Right renal cortex interstitium (tissue), 3 donors: ENCODE measurements at places on chromosomes 16 and 17. TPM values are rescaled to one million over a fixed set of nuclear protein-coding genes. Genes with fewer than 3 reads are reported as not detected.
A peak's percentile ranks its signal among the peaks of the same experiment; 100 is the strongest.

The PIMREG gene
- polyA plus RNA-seq, result 20.2 TPM

The HEATR3 gene
- polyA plus RNA-seq, result 19.4 TPM

DNA sequence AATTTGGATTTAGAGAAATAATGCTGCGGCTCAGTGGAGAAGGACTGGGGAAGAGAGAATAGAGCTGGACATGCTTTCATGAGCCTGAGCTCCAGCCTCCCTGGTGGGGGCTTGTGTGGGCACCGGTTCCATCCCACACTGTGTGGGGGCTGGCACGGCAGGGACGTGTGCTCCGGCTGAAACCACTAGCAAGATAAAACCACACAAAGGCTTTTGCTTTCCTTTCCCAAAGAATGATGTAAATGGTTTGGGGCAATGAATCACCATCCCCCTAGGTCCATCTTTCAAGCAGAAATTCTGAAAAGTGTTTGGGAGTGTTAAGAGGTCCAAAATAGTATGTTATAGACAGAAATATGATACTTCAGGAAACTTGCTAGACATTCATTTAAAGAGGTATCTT lies 77.0 kb downstream of the CDH11 start:
- DNase-seq, result no peak

DNA sequence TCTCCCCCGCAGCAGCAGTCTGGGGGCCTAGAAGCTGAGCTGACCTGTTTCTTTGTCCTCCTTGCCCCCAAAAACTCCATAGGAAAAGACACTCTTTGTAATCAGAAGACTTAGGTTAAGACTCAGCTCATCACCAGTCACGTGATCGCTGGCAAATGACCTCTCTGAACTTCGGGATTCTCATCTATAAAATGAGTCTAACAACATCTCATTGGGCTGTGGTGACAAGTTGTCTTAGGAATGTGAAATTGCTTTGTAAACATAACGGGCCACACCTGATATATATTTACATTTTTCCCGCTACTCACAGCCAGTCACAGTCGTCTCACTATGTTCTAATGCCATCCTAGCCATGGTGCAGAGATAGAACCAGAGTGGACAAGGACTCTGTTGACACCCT lies 86.0 kb upstream of the LHX1 start:
- no peak for DNase-seq

DNA sequence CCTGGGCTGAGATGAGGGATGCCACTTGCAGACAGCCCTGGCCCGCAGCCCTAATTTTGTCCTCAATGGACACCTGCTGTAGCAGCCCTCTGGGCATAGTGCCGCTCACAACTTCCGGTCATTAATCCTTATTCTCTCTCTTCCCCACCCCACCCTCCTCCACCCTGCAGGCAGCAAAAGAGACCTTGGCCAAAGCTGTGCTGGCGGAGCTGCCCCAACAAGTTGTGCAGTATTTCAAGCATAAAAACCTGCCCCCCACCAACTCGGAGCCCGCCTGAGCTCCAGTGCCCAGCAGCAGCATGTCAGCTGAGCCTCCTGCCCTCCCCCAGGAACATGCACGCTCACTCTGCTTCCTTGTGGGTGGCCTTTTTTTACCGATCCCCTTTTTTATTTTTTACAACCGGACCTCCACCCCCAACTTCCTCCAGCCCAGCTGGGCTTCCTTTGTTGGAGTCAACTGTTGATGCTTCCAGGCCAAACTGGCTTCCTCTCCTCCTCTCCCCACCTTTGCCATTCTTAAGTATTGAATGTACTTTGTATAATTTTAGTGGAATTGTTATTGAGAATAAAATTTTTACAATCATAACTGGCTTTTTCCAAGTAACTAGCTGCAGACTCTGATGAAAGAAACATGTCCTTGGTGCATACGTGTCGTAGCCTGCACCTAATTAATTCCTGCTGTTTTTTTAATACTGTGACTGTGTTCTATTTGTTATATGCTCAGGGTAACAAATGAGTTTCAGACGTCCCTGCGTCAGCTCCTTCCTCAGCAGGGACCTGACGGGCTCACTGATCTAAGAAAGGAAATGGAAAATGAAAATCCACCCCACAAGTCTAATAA lies 38.2 kb downstream of the PSME3IP1 start:
- DNase-seq, result peak; percentile 36
